Activated CD8-positive, alpha-beta T cell treated with anti-CD3 and anti-CD28 coated beads, Interleukin-2, amount 10 ng/mL, durations not matched to agents 7 days and 5 days (primary cell): ENCODE measurements at places on chromosomes 3 and 15. TPM values are rescaled to one million over a fixed set of nuclear protein-coding genes. Genes with fewer than 3 reads are reported as not detected.
A peak's percentile ranks its signal among the peaks of the same experiment; 100 is the strongest.

DNA sequence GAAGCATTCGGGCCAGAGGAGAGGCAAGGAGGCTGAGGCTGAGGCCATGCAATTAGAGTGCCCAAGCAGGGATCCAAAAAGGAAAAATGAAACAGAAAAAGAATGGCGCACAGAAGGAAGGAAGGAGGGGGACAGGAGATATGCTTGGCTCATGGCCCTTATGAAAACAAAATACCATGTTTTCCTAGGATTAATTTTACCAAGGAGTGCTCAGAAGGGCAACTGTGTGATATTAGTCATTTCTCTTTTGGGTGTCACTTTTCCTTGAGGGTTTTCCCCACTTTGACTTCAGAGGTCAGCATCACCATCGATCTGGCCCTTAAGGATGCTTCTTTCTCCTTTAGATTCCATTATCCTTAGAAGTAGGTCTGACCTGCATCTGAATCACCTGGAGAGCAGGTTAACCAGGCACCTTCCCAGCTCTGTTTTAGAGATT lies 1.4 kb downstream of the PARP14 start:
- H3K4me1 ChIP-seq: peaks cover 65% of the 10 kb centered on the region
- peak overlapping the region; percentile 94 for H3K4me3 ChIP-seq
- H3K27ac ChIP-seq: peak overlapping the region; percentile 94
- peaks cover 41% of the 10 kb centered on the region for H3K36me3 ChIP-seq
- DNase-seq: no peak

- H3K4me1 ChIP-seq: no peaks in the 10 kb centered on the region
- peaks cover 8% of the 10 kb centered on the region for H3K27me3 ChIP-seq
- H3K36me3 ChIP-seq: no peaks in the 10 kb centered on the region
- DNase-seq: no peak
These were observed 16.6 kb downstream of the MASP1 start for GRCh38 chr3:187274977-187275338.

DNA sequence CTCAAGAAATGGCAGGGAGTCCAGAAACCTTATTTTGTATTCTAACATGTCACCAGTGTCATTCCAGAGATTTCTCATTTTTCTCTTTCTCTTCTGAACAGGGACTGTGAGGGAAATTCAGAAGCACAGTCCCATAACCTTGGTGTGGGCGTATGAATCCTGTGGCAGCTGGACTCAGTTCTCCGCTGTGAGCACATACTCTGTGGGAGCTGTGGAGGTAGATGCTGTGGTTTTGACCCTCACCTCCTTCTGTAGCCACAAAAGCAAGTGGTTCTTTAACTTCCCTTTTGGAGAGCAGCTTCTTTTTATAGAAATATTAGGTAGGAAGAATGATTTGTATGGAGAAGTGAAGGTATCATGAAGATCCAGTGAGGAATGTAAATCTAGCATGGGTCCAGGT lies 13.4 kb downstream of the TMEM207 start:
- peaks cover 10% of the 10 kb centered on the region for H3K27me3 ChIP-seq
- no peak overlapping the region for H3K4me3 ChIP-seq
- H3K36me3 ChIP-seq: no peaks in the 10 kb centered on the region
- no peak for DNase-seq

GRCh38 chr15:52653431-52653964 lies 25.7 kb downstream of the ATOSA start:
- H3K27me3 ChIP-seq: no peaks in the 10 kb centered on the region
- H3K4me1 ChIP-seq: peaks cover 9% of the 10 kb centered on the region
- no peak for DNase-seq
- H3K4me3 ChIP-seq: no peak overlapping the region
- H3K27ac ChIP-seq: no peak overlapping the region

DNA sequence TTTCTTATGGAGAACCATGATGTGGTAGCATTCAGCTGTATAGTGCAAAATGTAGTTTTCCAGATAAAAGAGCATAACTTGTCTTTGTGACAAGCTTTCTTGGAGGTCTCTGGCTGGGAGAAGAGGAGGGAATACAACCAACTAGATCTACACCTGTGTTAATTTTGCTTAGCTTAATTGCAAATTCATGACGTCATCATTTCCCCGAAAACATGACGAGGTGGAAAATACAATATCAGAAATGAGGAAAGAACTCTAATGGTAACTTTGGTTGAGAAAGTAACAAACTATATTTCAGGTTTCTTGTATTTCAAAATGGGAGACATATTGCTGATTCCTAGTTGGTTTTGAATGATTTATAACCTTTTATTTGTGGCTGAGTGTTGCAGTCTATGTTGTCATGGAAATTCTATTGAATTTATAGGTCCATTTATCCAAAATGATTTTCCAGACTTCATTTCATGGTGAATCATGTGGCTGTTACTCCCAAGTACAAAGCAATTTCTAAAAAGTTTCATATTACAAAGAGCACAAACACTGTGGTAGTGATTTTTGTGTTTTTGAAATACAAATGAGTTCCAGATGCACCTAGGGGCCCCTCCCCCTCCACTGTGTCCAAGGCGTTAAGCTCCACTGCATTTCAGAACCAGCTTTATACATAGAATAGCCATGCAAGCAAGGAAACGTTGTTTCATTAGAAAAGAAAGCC lies 307.2 kb downstream of the FEZF2 start:
- no peaks in the 10 kb centered on the region for H3K36me3 ChIP-seq
- no peaks in the 10 kb centered on the region for H3K27me3 ChIP-seq
- no peaks in the 10 kb centered on the region for H3K4me1 ChIP-seq
- no peak overlapping the region for H3K4me3 ChIP-seq

DNA sequence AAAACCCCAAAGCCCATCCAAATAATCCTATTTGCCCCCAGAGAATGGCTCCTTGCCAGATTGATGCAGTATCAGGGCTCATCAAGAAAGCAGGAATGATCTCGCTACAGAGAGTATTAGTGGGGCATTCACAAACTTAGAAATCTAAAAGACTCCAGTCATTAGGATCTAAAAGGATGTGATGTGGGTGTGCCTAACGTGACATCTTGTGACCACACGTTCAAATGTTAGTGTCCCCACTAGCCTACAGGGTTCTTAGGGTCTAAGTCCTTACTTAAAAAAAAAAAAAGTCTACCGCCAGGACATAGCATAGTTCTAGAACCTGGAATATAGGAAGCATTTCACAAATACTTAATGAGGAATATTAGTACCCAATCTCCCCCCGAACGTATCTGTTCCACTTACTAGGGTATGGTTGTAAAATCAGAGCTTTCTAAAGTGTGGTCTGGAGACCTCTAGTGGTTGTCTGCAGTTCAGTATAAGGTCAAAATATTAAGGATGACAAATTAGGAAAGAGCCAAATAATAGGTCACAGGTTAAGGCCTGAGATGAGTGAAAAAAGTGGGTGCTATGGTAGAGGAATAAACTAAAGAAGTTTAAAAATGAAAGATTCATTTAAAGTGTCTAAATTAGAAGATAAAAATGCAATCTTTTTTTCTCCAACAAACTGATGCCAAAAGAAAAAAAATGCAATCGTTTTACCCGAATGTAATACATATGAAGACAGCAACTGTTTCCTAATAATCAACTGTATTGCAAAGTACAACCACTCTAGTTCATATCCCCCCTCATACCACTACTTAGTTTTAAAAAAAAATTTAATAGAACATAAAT lies 4.2 kb upstream of the CHRM5 start:
- H3K27me3 ChIP-seq: peaks cover 3% of the 10 kb centered on the region
- H3K27ac ChIP-seq: no peak overlapping the region
- no peak overlapping the region for H3K4me3 ChIP-seq
- DNase-seq: no peak
- H3K36me3 ChIP-seq: no peaks in the 10 kb centered on the region

- no peak overlapping the region for H3K4me3 ChIP-seq
- H3K27me3 ChIP-seq: peaks cover 44% of the 10 kb centered on the region
- no peak overlapping the region for H3K27ac ChIP-seq
- DNase-seq: no peak
- no peaks in the 10 kb centered on the region for H3K4me1 ChIP-seq
These were observed 1.7 kb downstream of the ARPIN start for GRCh38 chr15:89910891-89911626.

GRCh38 chr3:179719048-179719734 lies 66.4 kb downstream of the USP13 start:
- H3K36me3 ChIP-seq: peaks cover 10% of the 10 kb centered on the region
- H3K4me1 ChIP-seq: no peaks in the 10 kb centered on the region
- H3K27ac ChIP-seq: no peak overlapping the region
- DNase-seq: no peak
- no peaks in the 10 kb centered on the region for H3K27me3 ChIP-seq
- H3K4me3 ChIP-seq: no peak overlapping the region

- H3K4me3 ChIP-seq: no peak overlapping the region
- peaks cover 19% of the 10 kb centered on the region for H3K27me3 ChIP-seq
- DNase-seq: no peak
- no peaks in the 10 kb centered on the region for H3K36me3 ChIP-seq
- H3K4me1 ChIP-seq: no peaks in the 10 kb centered on the region
These were observed 62.7 kb upstream of the RNU6-1 start for GRCh38 chr15:67902579-67903009.

DNA sequence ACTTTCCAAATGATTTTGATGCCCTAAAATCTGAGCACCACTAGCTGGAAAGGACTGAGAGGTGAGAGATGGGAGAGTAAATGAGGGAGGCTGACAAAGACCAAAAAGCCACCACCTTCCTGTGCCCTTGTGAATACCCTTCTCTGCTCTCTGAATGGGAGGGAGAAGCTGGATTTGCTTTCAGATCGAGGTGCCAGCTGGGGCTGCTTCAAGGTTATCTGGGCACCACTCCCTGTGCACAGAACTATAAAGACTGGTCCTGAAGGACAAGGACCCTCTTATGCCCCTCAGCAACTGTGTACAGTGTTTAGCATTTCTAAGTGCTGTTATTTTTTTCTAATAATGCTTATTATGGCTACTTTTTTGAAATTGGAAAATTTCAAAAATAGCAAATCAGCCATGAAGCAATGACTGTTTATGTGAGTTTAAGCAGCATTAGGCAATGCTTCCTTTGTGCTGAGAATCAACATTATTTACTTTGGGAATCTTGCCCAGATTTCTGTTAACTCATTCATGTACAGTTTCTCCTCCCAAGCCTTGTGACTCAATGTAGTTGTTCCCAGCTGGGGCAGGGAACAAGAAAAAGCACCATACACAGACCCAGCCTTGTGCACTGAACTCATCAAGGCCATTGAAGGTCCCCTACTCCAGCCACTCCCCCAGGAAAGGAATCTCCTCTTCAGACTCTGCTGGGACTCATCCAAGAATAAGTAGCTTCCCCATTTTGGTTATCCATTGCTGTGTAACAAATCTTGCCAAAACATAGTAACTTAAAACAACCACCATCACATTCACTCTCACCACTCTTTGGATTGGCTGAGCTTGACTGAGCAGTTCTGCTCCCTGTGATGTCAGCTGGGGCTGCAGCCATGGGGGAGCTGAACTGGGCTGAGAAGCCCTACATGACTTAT lies 37.3 kb upstream of the CDV3 start:
- peaks cover 4% of the 10 kb centered on the region for H3K4me1 ChIP-seq
- H3K36me3 ChIP-seq: no peaks in the 10 kb centered on the region
- peaks cover 2% of the 10 kb centered on the region for H3K27me3 ChIP-seq

GRCh38 chr3:62875558-62876002 lies 364 bp upstream of the CADPS start:
- no peak overlapping the region for H3K27ac ChIP-seq
- no peaks in the 10 kb centered on the region for H3K36me3 ChIP-seq
- no peaks in the 10 kb centered on the region for H3K4me1 ChIP-seq

- H3K4me1 ChIP-seq: peaks cover 23% of the 10 kb centered on the region
- H3K27me3 ChIP-seq: no peaks in the 10 kb centered on the region
- H3K36me3 ChIP-seq: peaks cover 2% of the 10 kb centered on the region
- no peak for DNase-seq
These were observed 1.2 kb downstream of the SLC22A13 start for GRCh38 chr3:38266810-38267209.

DNA sequence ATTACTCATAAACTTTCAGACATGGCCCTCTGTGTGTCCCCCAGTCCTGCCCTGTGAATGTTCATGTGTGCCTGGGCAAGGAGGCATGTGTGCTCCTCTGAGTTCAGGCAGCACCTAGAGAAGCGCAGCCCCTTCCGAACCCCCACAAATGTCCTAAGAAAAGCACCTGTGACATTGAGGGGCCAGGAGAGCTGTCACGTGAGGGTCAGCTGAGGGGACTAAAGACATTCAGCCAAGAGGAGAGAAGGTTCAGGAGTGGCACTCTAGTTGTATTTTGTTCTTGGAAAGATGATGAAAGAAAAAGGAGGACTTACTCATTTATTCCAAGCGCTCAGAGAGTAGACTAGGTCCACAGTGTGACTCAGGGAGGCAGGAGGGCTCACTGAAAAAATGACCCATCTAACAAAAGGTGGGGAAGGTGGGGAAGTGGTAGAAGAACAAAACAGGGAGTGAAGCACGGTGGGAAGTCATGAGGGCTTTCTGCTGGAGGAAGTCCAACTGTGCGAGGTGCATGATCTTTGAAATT lies 28.1 kb upstream of the ELP6 start:
- H3K27ac ChIP-seq: no peak overlapping the region
- H3K4me3 ChIP-seq: no peak overlapping the region
- no peaks in the 10 kb centered on the region for H3K4me1 ChIP-seq
- no peak for DNase-seq
- no peaks in the 10 kb centered on the region for H3K27me3 ChIP-seq
- H3K36me3 ChIP-seq: no peaks in the 10 kb centered on the region

DNA sequence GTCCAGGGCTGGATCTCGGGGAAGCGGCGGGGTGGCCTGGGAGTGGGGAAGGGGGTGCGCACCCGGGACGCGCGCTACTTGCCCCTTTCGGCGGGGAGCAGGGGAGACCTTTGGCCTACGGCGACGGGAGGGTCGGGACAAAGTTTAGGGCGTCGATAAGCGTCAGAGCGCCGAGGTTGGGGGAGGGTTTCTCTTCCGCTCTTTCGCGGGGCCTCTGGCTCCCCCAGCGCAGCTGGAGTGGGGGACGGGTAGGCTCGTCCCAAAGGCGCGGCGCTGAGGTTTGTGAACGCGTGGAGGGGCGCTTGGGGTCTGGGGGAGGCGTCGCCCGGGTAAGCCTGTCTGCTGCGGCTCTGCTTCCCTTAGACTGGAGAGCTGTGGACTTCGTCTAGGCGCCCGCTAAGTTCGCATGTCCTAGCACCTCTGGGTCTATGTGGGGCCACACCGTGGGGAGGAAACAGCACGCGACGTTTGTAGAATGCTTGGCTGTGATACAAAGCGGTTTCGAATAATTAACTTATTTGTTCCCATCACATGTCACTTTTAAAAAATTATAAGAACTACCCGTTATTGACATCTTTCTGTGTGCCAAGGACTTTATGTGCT lies 527 bp downstream of the B2M start:
- no peaks in the 10 kb centered on the region for H3K27me3 ChIP-seq
- H3K4me1 ChIP-seq: peaks cover 42% of the 10 kb centered on the region
- DNase-seq: peak; percentile 73
- peak overlapping the region; percentile 99 for H3K4me3 ChIP-seq

Gene GOLGA6B
- not detected for total RNA-seq

Gene SLC28A1
- not detected for total RNA-seq

Gene NR2F2
- not detected for total RNA-seq

Gene GOLGA8S
- 0.92 TPM for total RNA-seq

Gene SLC22A13
- 0.58 TPM for total RNA-seq

Gene RBPMS2
- not detected for total RNA-seq

Gene CEP19
- total RNA-seq: 4.6 TPM

Gene NTRK3
- not detected for total RNA-seq

Gene NUP210
- total RNA-seq: 202 TPM

Gene MAPK6
- 31.8 TPM for total RNA-seq

Gene SLC9C1
- not detected for total RNA-seq
